Activated CD8-positive, alpha-beta T cell treated with anti-CD3 and anti-CD28 coated beads for 36 hours (primary cell): ENCODE measurements at places on chromosomes 13 and 19.

- DNase-seq: no peak
Observed at GRCh38 chr13:75250526-75251178, 231.3 kb downstream of the TBC1D4 start.

- no peak for DNase-seq
Observed at GRCh38 chr13:62040078-62040477, 624.4 kb upstream of the PCDH20 start.

DNA sequence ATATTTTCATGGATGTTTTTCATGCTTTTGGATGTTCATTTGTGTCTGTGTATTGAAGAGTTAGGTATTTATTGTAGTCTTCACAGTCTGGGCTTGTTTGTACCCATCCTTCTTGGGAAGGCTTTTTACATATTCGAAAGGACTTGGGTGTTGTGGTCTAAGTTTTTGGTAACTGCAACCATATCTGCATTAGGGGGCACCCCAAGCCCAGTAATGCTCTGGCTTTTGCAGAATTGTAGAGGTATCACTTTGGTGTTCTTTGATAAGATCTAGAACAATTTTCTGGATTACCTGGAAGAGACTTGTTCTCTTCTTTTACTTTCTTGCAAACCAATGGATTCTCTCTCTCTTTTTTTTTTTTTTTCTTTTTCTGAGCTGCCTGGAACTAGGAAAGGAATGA is 581.3 kb downstream of the DACH1 start:
- DNase-seq: peak; percentile 31

DNA sequence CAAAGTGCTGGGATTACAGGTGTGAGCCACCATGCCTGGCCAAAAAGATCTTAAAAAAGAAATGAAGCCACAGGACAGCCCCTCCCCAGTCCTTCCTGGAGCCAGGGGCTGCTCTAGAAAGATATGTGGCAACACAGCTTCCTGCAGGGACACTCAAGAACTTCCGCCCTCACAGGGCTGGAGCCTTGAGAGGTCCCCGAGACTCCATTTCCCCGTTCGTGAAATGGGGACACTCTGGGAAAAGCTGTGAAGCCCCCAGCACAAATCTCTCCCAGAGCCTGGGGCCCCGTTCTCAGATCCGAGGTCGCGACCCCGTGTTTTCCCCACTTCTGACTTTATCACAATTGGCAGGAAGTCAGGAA is 2.5 kb upstream of the GPX4 start:
- no peak for DNase-seq

- no peak for DNase-seq
Observed at GRCh38 chr13:40762849-40763248, 8.1 kb downstream of the MRPS31 start.

- DNase-seq: no peak
Observed at GRCh38 chr19:50640368-50640767, 687 bp upstream of the SYT3 start.

DNA sequence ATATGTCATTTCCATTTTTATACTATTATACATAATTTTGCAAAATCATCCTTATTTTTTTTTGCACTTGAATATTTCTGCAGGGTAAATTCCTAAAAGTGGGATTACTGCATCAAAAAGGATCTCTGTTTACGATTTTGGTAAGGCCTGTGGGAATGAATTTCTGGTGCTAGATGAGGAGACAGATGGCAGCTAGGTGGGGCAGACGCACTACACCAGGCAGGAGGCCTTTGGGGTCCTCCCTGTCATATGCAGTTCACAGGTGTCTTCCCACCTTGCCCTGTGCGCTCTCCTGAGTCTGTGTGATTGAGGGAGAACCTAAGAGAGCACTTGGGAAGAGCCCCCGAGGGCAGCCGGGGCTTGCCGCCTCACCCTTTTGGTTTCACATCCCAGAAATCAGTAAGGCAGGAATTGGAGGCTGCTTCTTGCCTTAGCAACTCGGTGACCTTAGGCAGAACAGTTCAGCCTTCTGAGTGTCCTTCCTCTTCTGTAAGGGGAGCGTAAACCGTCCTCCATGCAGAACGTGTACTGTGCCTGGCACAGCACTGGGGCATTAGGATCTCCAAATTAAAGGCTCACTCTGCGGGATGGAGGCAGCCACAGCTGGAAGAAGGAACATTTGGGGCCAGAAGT is 13.4 kb upstream of the GJB2 start:
- DNase-seq: no peak

DNA sequence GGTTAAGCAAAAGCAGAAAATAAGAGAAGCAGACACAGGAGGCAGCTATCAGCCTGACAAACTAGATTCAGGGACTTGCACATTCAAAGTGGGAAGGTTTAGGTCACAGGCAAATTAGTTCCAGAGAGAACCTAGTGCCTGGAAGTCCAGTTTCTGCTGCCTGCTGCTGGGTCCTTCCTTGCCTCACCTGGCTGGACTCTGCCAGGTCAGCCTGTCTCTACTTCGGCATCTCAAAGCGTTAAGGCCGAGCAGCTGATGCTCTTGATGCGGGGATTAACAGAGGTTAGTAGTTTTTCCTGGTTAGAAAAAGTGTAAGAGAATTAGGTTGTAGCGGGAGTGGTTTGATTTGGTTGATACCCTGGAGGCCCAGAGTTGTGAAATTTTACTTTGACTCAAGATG is 52.0 kb downstream of the KLF5 start:
- DNase-seq: no peak

GRCh38 chr19:50280983-50281382 is 48.2 kb downstream of the KCNC3 start:
- DNase-seq: no peak

GRCh38 chr13:81375709-81376108 is 1034.8 kb upstream of the SPRY2 start:
- DNase-seq: no peak

GRCh38 chr13:78437781-78438180 is 165.6 kb downstream of the POU4F1 start:
- DNase-seq: no peak

DNA sequence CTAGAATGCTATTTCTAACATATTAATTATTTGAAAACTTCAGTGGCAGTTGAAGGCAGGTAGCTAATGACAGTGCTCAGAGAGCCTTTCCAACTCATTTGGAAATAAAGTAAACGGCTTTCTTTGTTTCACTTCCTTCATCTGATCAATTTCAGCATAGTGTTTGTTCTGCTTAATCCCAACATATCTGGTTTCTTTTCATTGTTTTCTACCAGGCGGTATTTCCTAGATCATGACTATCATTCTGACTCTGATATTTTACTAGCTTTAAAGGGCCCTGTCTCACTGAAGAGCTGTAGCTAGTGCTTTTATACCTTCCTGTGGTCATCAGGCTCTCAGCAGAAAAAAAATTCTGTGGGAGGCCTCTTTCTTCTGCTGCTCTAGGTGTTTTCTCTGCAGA is 178.6 kb downstream of the RBM26 start:
- no peak for DNase-seq

GRCh38 chr19:29878973-29879654 is 62.9 kb upstream of the URI1 start:
- DNase-seq: no peak

DNA sequence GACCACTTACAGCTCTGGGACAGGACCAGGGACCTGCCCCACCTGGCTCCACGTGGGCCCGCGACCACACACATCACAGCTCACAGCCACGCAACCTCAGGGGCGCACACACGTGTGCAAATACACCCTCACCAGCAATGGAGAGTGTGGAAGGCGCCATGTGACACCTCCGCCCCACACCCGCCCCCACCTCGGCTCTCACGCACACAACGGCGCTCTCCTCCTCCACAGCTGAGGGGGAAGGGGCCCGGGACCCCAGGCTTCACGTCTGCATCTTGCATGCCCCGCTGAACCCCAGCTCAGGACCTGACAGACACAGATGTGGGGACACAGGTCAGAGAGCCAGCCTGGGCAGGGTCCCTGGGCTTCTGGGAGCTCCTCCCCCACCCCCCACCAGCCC is 6.4 kb upstream of the SHISA7 start:
- DNase-seq: no peak

- no peak for DNase-seq
Observed at GRCh38 chr19:49827034-49827433, 8.9 kb downstream of the MED25 start.

GRCh38 chr19:42155796-42156195 is 23.6 kb upstream of the POU2F2 start:
- DNase-seq: no peak

DNA sequence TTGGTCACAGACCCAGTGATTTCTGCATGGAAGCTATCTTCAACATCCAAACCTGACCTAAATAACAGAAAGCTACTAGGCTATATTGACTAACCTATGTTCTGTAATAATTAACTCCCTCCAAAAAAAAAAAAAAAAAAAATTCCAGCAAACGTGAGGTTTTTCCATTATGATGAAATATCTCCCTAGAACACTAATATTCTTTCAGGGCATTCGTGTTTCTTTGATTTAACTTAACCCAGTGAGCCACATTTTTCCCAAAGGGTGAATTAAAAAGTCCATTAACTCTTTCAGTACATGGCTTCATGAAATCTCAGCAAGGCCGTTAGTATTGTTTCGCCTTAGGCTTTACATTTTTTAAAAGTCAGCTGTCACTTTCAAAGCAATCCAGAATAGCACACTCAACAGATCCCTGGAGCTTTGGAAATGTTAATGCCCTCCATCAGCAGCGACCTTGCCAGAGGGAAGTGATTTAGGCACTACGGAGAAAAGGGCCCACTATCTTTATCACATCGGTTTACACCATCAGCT is 175.8 kb downstream of the DCT start:
- DNase-seq: no peak

GRCh38 chr19:58559275-58560006 is 1.0 kb upstream of the UBE2M start:
- DNase-seq: peak; percentile 85

GRCh38 chr13:48429886-48430285 is 17.0 kb upstream of the LPAR6 start:
- DNase-seq: no peak

DNA sequence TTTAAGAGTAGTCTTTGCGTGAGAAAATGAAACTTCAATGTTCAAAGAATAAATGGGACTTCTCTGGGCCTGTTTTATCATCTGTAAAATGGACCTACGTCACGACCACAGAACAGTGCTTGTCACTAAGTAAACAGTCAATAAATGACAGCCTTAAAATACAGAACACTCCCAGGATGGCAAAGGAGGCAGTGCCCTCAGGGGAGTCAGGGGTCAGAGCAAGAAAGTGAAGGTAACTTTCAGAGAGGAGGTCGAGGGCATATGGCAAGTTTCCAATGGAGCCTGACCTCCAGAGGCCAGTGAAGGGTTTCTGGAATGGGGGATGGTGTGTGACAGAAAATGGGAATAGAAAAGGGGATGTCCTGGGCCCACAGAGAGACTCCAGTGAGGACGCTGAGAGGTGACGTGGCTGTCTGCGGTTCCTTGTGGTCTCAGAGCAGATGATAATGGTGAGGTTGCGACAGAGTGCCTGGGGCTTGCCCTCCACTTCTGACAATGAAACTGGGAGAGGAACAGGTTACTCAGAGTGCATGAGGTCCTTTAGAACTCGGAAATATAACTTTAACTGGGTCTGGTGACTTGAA is 91.8 kb downstream of the UBL3 start:
- peak; percentile 84 for DNase-seq

DNA sequence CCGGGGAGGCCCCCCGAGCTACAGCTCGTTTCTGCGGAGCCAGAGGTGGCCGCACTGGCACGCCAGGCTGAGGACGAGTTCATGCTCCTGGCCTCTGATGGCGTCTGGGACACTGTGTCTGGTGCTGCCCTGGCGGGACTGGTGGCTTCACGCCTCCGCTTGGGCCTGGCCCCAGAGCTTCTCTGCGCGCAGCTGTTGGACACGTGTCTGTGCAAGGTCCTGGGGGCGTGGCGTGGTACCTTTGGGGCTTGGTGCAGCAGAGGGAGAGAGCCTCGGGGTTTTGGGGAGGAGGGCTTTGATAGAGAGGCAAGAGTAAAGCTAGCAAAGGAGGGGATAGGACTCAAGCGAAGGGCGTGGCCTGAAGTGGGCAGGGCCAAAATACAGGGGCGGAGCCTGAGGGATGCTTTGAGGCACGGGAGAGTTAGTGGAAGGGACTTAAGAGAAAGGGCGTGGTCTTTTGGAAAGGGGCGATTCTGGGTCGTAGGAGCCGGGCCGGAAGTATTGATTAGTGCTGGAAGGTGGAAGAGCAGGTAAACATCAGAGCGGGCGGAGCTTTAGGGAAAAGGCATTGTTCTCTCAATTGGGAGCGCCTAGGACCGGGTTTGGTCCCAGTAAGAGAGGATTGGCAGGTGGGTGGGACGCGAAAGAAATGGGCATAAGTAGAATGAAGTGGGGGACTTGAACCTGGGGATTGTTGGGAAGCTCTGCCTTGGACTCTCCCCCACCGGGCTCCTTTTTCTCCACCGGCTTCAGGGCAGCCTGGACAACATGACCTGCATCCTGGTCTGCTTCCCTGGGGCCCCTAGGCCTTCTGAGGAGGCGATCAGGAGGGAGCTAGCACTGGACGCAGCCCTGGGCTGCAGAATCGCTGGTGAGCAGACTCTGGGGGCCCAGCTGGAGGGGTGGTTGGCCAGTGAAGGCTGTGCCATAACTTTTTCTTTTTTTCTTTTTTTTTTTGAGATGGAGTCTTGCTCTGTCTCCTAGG is 1.2 kb downstream of the PPM1N start:
- DNase-seq: peak; percentile 86

DNA sequence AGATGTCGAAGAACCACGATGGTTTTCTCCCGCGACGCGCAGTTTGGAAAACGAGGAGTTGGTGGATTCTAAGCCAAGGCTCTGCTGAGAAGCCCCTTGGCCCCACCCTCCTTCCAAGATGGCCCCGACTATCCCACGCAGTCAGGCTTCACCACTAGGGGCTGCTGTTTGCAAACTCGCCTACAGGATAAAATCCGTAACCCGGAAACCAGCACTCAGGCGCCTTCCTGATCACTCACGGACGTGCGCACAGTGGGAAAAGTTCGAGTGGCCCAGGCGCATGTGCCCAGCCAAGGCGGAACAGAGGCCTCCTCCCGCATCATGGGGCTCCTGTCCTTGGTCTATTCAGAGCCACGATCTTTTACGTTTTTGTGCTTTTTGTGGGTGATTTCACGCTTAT is 19.2 kb upstream of the UQCR11 start:
- peak; percentile 77 for DNase-seq

DNA sequence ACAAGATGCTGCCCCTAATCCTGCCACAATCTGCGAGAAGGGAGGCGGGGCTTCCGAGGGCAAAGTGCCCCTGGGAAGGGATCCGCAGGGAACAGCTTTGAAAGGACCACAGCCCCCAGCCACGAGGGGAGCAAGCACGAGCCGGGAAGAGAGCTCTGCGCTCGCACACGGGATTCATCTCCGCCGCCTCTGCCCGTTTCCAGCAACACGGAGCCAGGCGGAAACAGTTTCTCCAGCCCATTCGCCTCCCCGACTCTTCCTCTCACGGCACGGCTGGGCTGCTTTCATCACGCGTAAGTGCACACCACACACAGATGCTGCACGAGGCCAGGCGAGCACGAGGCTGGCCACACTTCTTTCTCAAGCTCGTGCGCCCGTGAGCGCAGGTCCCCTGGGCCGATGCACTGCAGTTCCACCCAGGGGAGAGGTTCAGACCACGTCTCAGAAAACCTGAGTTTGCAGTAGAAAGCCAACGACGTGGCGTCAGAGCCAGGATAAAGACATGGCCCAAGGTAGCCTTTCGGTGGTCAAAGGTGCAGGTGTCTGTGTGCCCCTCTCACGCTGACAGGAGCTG is 33.6 kb downstream of the NAXD start:
- no peak for DNase-seq

GRCh38 chr19:56687031-56687430 is 15.5 kb upstream of the ZNF835 start:
- no peak for DNase-seq
